ENCODE measurements at places on chromosomes 3 and 15.
A peak's percentile ranks its signal among the peaks of the same experiment; 100 is the strongest.

DNA sequence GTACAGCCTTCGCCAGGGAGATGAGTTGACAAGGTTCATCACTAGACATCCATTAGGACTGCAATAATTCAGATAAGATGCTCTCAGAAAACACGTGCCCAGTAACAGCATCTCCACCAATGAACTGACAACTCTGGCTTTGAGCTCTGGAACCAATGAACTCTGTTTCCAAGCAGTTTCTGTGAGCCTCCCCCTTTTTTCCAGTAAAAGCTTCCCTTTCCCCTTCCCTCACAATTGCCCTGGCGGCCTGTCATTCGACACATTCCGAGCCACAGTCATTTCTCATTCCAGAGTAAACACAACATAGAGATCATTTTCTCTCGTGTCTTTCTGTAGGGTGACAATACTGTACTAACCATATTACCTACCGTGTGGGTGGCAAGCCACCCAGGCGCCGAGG lies 3.6 kb downstream of the PLA2G4D start:
- H3K36me3 ChIP-seq = no peaks in the 10 kb centered on the region
- H3K27me3 ChIP-seq = no peaks in the 10 kb centered on the region
- DNase-seq = no peak
- no peak overlapping the region for H3K27ac ChIP-seq

DNA sequence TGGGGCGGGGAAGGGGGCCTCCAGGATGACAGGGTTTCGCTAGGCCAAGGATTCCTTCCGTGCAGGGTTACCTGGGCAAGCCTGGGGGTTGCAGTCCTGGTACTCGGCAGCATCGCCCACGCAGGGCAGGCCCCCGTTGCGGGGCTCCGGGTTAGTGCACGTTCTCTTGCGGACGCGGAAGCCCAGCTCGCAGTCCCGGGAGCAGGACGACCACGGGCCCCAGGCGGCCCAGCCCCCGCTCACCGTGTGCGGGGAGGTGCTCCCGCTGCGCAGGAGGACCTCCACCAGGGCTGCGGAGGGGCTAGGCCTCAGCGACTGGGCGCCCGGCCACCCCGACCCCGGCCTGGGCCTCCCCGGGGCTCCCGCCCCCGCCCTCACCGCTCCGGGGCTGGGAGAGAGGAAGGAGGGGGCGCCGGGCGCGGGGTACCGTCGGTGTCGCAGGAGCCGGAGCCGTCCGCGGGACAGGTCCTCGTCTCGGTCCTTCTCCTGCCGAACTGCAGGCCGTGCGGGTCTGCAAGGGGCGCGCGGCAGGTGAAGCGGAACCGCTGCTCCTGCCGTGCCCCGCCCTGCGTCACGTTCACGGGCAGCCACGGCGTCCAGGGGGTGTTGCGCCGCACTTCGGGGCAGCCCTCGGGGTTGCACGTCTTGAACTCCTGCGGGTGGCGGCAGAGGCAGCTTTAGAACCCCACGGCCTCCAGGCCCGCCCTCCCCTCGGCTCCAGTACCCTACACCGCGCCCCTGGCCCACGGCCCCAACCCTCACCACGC lies 114.6 kb downstream of the SEMA5B start:
- DNase-seq = no peak
- peaks cover 11% of the 10 kb centered on the region for H3K4me1 ChIP-seq
- peaks cover 5% of the 10 kb centered on the region for H3K36me3 ChIP-seq
- H3K27me3 ChIP-seq = peaks cover 5% of the 10 kb centered on the region
- no peak overlapping the region for H3K4me3 ChIP-seq

DNA sequence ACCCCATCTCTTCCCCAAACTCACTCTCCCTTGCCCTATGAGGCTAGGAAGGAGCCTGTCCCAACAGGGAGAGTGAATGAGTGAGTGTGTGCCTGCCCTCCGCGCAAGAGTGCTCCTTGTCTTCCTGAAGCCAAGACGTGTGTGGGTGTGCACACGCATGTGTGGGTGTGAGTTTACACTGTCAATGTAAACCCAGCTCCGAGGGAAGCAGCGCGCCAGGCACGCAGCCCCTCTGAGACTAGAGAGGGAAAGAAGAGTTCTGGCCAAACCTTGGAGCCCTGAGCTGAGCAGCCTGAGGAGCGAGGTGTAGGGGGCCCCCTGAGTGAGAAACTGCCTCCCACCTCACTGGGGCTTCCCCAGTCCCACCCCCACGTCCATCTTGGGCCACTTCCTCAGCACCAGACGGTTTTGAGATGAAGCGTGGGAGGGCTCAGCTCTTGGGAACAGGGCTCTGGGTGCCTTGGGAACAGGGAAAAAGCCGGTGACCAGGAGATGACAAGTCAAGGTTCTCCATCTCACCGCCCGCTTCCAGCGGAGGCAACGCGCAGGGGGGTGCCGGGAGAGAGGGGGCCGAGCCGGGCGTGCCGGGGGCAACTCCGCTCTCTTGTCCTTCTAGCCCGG lies 5.1 kb downstream of the MECOM start:
- no peaks in the 10 kb centered on the region for H3K36me3 ChIP-seq
- no peak overlapping the region for H3K27ac ChIP-seq
- peaks cover 28% of the 10 kb centered on the region for H3K27me3 ChIP-seq
- H3K4me1 ChIP-seq = peaks cover 13% of the 10 kb centered on the region

DNA sequence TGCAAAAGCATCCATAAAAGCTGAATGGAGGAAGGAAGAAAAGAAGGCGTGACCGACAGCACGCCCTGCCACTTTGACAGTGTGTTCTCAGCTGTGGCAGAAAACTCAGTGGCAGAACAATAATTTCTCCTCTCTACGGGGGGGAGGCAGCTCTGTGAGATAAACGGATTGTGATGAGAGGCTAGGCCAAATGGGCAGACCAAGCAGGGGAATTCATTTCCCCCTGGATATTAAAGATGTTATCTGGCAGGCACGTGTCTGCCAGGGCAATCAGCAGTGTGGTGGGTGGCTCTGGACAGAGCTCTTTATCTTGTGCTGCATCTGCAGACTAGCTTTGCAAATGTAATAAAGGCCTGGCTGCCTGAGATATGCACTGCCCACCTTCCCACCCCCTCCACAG lies 1.9 kb upstream of the RMDN3 start:
- no peak for DNase-seq
- H3K27me3 ChIP-seq = peaks cover 5% of the 10 kb centered on the region
- peak overlapping the region; percentile 18 for H3K27ac ChIP-seq
- peak overlapping the region; percentile 30 for H3K4me3 ChIP-seq

DNA sequence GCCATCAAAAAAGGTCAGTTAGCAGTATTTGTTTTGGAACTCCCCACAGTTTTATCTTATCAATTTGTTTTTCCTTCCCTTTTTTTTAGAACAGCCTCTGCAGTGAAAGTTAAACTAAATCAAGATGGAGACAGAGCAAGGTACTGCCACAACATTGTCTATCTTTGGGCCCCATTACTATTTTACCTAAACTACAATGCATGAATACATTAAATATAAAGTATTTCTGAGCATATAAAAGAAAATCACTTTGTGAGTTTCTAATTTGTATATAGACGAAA lies 139.5 kb downstream of the MEIS2 start:
- H3K4me3 ChIP-seq = no peak overlapping the region
- H3K27ac ChIP-seq = no peak overlapping the region
- DNase-seq = no peak
- no peaks in the 10 kb centered on the region for H3K27me3 ChIP-seq

Measured in glutamatergic neuron (in vitro differentiated cells).